ENCODE measurements at places on chromosomes 2 and 18. TPM values are rescaled to one million over a fixed set of nuclear protein-coding genes. Genes with fewer than 3 reads are reported as not detected.

- no peak for DNase-seq
These were observed 136.8 kb upstream of the PKDCC start for GRCh38 chr2:41911033-41911432.

The WIPF1 gene
- 35.7 TPM for total RNA-seq

GRCh38 chr2:54259413-54260240 is 3.6 kb upstream of the TSPYL6 start:
- no peak for DNase-seq

The ALPG gene
- total RNA-seq: not detected

The STON1 gene
- total RNA-seq: 16.2 TPM

DNA sequence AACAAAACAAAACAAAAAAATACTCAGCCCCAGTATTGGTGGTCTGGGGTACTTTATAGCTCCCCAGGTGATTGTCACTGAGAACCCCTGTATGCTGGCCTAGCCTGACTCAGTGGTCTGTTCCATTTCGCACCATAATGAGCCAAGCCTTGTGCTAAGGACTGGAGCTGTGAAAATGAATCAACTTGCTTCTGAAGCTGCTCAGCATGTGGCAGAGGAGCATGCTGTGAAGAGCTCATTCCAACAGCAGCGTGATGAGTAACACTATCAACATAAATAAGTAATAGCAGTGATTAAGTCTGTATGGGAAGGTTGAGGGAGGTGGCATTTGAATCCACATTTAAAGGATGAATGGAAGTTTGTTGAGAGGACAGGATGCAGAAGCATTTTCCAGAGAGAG is 67.2 kb upstream of the ATL2 start:
- no peak for DNase-seq
